Stimulated activated CD4-positive, alpha-beta T cell treated with anti-CD3 and anti-CD28 coated beads, Interleukin-12 subunit alpha, Interleukin-12 subunit beta, amount 100 ng/mL, for 24 hours (primary cell): ENCODE measurements at places on chromosomes 2 and 18.

GRCh38 chr2:31254237-31255203, 20.6 kb downstream of the EHD3 start:
- no peak for DNase-seq

DNA sequence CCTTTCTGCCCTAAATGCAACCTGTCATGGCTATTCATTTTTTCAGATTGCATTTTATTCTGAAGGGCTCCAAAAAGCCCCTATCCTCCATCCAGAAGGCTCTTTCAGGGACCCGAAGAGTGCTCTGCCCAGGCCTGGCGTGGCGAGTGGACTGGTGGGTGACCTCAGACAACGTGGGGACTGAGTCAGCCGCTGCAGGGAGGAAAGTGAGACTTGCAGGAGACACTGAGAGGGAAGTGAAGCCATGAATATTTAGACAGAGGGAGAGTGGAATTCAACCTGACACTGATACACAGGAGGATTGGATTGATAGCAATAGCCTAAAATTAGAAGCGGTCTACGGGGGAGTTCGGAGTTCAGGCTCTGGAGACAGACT, 63.6 kb upstream of the SIX2 start:
- no peak for DNase-seq

DNA sequence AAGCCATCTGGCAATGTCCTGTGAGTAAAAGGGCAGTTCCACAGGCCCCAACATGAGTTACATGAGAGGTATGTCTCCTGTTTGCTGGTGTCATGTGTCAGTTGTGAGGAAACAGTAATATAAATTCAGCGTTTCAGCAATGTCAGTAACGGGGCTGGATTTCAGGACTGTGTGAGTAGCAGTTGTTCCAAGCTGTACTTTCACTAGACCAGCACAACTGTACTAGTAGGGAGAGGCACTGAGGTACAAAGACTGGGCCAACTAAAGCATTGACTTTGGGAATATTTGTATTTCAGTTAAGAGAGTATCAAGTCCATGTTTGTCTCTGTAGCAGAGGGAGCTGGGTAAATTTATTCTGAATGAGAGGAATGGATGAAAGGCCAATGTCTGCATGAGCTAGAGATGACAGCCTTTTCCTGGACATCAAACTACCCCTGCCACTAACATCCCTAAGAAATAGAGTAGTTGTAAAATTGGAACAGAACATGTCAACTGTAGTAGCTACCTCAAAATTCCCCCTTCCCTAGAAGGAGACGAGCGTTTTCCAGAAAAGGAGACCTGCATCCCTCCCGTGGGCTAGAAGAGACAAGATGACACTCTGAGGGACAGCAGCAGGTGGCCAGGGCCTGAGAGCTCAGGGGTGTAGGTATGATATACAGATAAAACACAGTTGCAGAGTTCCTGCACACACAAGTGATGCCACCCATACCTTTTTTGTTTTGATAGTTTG, 24.4 kb downstream of the EIF4E2 start:
- DNase-seq = no peak

DNA sequence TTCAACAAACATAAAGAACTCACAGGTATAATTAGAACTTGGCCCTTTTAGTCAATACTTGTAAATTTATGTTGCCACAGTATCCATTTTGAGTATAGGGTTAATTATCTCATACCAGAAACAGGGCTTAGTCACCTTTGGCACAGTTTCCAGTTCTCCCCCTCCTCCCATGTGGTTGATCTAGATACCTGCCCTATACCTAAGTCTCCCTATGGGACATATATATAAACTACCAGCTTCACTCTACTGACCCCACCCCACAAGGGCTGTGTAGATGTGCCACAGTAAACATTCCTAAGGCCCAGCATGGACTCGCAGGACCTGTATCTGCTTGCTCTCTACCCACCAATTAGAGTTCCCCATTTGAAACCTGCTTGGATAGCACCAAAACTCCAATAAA, 371.7 kb upstream of the RND3 start:
- no peak for DNase-seq

DNA sequence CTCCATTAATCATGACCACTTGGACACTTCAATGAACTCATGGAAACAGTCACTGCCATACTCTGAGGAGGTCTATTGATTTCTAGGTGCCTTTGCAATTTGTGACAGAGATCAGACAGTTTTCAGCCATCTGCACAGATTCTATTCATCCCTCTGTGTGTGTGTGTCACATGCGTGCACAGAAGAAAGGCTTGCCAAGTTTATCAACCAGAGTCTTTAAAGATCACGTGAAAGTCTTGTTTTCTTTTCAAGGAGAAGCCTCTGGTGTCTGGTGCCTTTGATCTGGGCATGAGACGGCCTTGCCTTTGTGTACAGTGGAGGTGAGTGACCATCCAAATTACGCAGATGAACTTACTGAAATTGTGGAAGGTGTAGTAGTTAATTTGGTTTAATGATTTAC, 164.2 kb downstream of the VAPA start:
- DNase-seq = no peak

- DNase-seq = no peak
Observed at GRCh38 chr2:180146114-180146513, 139.0 kb upstream of the CWC22 start.

DNA sequence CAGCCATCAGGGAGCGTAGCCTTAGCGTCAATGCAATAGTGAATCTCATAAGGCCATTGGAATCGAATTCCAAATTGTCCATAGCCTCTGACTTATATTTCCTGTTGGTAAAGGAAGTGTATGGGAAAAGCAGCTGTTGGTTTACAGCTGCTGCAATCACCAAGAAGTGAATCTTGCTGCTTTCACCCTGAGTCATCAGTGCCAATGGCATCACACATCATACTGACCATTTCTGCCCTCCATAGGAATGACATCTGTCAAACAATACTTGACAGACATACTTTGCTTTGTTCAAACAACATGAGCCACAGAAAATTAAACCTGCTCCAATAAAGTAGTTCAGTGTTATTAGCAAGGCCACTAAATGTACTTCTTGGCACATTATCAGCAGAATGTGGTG, 111.2 kb upstream of the KLHL29 start:
- no peak for DNase-seq
